ENCODE measurements at places on chromosomes 1 and 21. TPM values are rescaled to one million over a fixed set of nuclear protein-coding genes. Genes with fewer than 3 reads are reported as not detected.

The CHODL gene
- total RNA-seq, result not detected

The ZNF687 gene
- 30.6 TPM for total RNA-seq

The KRTAP10-12 gene
- not detected for total RNA-seq

The CHIA gene
- not detected for total RNA-seq

The SLC9C2 gene
- total RNA-seq, result not detected

The CASP9 gene
- 151 TPM for total RNA-seq

The RBM11 gene
- total RNA-seq, result not detected

The FMO1 gene
- not detected for total RNA-seq

The FOXD2 gene
- total RNA-seq, result 17.2 TPM

The TGFB2 gene
- total RNA-seq, result 0.95 TPM

The HMGCL gene
- 61.3 TPM for total RNA-seq

The DBT gene
- 1.8 TPM for total RNA-seq

The REN gene
- total RNA-seq, result not detected

The AMPD1 gene
- total RNA-seq, result 3.2 TPM

The GNG4 gene
- 0.37 TPM for total RNA-seq

The PRAMEF5 gene
- not detected for total RNA-seq

The TTC24 gene
- total RNA-seq, result not detected

The RCSD1 gene
- total RNA-seq, result 29.2 TPM

The PROK1 gene
- not detected for total RNA-seq

The OR2W3 gene
- total RNA-seq, result 0.68 TPM

The TBX19 gene
- total RNA-seq, result 2.6 TPM

The OR2G6 gene
- total RNA-seq, result not detected

The HECTD3 gene
- total RNA-seq, result 133 TPM

The DDAH1 gene
- 69.4 TPM for total RNA-seq

The CDCA8 gene
- 5.7 TPM for total RNA-seq

The S100A7 gene
- total RNA-seq, result not detected

The KRTAP19-1 gene
- not detected for total RNA-seq

The F5 gene
- total RNA-seq, result 0.37 TPM

The TAS1R1 gene
- not detected for total RNA-seq

The ADGRL4 gene
- total RNA-seq, result 0.75 TPM

The APOBEC4 gene
- not detected for total RNA-seq

The FAM3B gene
- not detected for total RNA-seq

The KCNE1 gene
- total RNA-seq, result 1.5 TPM

The CLDN14 gene
- total RNA-seq, result not detected

The TMEM200B gene
- total RNA-seq, result 1.6 TPM

The DNAI4 gene
- total RNA-seq, result 26.5 TPM

The ANGPTL3 gene
- not detected for total RNA-seq

The OR2T35 gene
- total RNA-seq, result not detected

The LRRIQ3 gene
- not detected for total RNA-seq

The GRHL3 gene
- not detected for total RNA-seq

The NR5A2 gene
- total RNA-seq, result 75.4 TPM

The KRTAP13-1 gene
- total RNA-seq, result not detected

The STUM gene
- total RNA-seq, result 4.1 TPM

The PRR9 gene
- total RNA-seq, result not detected

The OR2T27 gene
- total RNA-seq, result not detected

The TPTE gene
- total RNA-seq, result not detected

The MFAP2 gene
- 1.1 TPM for total RNA-seq

The GALE gene
- 166 TPM for total RNA-seq

The CFHR3 gene
- 0.32 TPM for total RNA-seq

The MPZ gene
- total RNA-seq, result 1.6 TPM
